ENCODE measurements at places on chromosomes 11 and 22.
A peak's percentile ranks its signal among the peaks of the same experiment; 100 is the strongest.

DNA sequence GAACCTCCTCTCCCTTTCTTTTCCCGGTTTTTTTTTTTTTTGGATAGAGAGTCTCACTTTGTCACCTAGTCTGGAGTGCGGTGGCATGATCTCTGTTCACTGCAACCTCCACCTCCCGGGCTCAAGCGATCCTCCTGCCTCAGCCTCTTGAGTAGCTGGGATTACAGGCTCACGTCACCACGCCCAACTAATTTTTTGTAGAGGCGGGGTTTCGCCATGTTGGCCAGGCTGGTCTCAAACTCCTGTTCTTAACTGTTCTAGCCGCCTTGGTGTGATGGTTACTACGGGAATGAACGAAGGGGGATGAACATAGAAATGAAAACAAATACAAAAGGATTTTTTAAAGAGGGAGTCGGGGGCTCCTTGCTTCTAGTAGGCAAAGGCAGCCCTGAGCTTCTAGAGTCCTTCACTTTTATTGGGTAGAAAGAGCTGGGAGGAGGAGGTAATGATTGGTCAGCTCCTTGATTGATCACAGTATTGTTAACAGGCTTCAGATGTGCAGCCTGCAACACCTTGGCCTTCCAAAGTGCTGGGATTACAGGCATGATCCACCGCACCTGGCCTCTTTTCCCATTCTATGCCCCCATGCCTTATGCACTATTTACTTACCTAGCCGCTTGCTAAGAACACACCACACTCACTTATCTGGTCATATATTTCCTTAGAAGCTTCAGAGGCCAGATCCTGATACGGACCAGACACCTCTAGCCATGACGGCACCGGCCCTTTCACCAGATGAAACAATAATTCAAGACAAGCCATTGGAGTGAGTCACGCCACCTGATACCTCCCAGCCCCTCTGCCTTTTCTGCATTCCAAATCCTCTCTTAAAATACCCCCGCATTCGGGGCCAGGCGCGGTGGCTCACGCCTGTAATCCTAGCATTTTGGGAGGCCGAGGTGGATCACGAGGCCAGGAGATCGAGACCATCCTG, 20.7 kb downstream of the SUSD2 start:
- DNase-seq: no peak

DNA sequence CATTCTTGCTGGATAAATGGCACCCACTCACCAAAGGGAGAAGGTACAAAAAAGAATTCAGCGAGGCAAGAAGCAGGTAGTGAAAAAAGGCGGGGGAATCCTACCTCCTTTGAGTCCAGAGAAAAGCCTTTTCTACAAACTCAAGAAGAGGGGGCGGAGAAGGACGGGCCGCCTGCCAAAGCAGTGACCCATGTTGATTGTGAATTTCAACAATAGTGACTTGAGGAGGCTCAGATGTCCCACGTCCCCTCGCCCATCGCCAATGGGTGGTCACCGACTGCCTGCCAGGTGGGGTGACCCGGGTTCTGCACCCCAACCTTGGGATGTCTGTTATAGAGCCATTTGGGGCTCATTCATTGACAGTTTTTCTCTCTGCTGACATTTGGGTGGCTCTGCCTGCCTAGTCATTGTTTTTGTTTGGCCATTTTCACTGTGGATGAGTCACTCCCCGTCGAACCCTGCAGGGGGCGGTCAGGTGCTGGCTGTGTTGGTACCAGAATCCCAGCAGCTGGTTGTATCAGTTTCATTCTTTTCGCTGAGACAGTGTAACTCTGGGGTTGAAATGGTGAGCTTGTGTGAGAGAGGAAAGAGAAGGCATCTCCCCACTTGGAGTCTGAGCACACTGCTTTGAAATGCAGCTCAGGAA, 163.4 kb upstream of the NCAM1 start:
- DNase-seq: no peak

DNA sequence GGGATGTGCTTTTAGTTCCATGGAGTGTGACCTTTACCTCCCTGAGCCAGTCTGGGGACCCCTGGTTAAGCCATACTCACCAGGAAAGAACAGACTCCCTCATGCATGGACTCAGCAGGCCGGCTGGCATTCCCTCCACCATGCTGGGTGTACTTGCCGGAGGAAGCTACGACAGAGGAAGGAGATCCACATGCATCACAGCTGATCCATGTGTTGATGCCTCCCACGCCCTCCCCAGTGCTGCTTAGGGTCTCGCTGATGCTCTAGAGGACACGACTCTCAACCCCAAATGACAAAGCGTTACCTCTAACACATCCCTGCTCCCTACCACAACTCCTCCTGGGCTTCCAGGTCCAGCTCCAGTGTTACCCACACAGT, 39.8 kb downstream of the GAB4 start:
- DNase-seq: no peak

DNA sequence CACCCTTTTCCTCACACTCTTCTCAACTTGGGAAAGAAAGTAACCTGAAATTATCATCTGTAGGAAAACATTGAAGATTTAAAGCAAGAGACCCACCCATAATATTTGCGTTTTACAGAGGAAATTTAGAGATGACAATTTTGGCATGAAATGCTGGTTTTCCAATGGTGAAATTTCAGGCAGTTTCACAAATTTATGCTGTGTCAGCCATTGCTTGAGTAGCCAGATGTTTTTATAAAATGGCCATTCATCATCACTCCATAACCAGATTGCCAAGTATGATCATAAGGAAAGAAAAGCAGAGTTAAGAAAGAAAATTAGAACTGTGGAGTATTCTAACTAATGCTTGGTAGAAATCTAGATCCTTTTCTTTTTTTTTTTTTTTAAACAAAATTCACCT, 732.9 kb downstream of the NELL1 start:
- DNase-seq: no peak

DNA sequence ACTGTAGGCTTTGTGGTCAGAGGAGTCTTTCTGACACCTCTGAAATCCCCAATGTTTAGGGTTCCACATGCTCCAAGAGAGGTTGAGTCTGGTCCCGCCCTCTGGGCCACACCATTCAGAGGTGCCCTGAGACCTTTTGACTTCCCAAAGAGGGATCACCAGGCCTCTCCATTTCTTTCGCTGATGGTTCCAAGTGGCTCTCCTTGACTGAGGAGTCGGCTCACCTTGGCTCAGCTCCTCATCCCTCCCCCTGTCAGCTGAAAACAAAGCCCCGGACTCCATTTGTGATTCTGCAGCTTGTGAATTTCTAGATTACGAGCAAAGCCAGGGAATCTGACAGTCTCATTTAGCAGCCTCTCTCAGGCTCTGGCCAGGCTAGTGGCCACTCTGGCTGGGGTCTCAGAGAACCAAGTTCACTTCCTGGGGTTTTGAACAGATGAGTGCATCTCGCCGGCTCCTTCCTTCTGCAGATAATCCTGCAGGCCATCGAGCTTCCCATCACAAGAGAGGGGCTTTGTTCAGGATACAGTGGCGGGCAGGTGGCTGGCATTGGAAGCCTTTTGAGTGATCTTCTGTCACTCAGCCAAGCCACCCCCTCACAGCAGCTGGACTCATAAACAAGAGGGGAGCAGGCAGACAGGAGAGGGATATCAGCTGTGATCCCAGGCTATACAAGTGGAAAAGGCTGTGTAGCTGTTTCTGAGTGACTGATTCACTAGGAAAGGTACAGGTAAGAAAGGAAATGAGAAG, 102.9 kb downstream of the TRIM29 start:
- peak; percentile 94 for DNase-seq

DNA sequence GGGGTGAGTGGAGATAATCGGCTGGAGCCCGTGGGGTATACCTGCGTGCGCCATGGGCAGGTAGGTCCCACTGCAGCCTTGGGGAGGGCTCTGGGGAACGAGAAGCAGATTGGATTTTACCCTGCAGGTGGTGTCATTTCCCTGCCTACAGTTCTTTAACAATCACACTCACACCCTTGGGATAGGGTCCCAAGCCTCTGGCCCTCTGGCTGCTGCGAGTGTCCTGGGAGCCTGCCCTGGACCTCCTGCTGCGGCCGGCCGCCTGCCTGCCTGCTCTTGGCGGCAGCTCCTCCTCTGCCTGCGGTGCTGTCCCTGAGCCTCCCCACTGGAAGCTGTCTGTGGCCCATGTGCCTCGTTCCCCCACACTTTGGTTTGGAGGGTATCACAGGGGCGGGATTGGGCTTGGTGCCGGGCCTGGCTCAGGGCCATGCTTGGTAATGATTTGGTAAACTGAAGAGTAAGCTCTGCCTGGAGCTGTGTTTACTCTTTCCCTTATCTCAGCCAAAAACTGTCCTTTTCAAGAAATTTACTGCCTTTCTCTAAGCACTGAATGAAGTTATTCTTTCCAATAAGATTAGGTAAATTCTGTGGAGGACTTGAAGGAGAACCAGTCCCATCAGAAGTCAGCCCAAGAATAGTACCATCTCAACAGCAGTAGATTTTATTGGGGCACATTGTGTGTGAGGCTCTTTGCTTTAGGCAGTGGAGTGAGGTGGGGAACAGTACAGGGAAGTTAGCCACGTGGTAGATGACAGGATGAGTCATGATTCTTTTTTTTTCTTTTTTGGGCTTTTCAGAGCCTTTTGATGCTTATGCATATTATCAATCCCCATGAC, 53.7 kb downstream of the TBC1D22A start:
- no peak for DNase-seq

GRCh38 chr11:47270331-47271271, 668 bp downstream of the MADD start:
- DNase-seq: peak; percentile 33

DNA sequence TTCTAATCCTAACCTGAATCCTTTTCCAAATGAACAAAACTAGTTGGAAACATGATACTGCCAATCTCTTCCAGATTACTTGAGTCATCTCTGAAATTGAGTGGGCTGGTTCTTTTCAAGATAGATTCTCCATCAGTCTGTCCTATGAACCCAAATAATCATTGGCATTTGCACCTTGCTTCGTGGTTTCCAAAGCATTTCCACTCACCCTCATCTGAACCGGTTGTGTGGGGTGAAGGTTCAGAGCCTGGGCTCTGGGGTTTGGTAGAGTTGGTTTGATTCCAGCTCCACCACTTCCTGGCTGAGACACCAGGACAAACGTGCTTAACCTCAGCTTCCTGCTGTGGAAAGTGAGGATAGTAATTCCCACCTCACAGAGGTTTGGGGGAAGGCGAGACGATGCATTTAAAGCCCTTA, 206.4 kb upstream of the E2F8 start:
- no peak for DNase-seq

DNA sequence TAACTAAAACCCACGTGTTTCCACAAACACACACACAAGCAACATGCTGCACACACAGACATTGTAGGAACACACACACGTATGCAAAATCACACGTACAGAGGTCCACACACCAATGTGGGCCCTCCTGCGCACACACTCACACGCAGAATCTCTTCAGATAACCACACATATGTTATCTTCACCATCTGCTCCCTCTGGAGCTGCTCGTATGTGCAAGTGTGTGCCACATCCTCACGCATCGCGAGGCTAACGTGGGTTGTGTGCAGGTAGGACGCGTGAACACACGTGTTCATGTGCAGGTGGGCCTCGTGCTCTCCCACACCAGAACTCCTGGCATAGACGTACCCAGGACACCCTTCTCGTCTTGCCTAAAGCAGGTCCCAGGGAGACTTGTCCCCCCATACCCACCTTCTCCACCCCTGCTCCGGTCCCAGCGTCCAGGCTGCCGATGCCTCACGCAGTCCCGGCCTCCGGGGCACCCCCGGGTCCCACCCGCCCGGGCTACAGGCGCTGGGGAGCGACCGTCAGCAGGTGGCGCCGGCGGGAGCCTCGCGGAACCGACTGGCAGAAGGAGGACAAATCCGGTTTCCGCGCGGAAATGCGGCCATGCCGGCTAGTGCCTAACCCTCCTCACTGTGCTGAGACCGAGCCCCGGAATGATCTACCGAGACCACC, 10.3 kb upstream of the IGSF9B start:
- DNase-seq: no peak
